ENCODE measurements at places on chromosomes 3 and 15.

GRCh38 chr3:57038466-57039164 lies 21.8 kb upstream of the SPATA12 start:
- no peak for DNase-seq

GRCh38 chr15:30062881-30063280 lies 19.9 kb upstream of the GOLGA8J start:
- no peak for DNase-seq

- DNase-seq = no peak
Measured at GRCh38 chr3:9779075-9779593, 9.4 kb upstream of the CAMK1 start.

- no peak for DNase-seq
Measured at GRCh38 chr3:179348325-179349013, 960 bp downstream of the MFN1 start.

DNA sequence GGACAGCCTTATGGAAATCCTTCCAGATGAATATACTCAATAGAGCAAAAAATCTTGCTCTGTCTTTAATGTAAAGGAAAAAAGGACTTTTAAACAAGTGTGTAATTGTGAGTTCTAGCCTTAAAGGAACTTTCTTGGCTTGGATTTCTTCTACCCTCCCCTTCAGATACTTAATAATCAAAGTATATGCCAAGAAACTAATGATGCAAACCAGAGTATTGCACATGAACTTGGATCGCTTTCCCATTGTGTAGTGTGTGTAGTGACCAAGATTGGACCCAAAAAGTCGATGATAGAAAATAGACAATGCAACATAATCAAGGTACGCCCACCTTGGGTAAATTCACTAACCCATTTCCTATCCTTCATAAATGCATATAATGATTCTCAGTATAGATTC lies 123.8 kb downstream of the TIGIT start:
- no peak for DNase-seq

GRCh38 chr15:51155016-51155580 lies 60.4 kb upstream of the TNFAIP8L3 start:
- DNase-seq = no peak

GRCh38 chr15:41979493-41980266 lies 7.3 kb upstream of the EHD4 start:
- DNase-seq = no peak

DNA sequence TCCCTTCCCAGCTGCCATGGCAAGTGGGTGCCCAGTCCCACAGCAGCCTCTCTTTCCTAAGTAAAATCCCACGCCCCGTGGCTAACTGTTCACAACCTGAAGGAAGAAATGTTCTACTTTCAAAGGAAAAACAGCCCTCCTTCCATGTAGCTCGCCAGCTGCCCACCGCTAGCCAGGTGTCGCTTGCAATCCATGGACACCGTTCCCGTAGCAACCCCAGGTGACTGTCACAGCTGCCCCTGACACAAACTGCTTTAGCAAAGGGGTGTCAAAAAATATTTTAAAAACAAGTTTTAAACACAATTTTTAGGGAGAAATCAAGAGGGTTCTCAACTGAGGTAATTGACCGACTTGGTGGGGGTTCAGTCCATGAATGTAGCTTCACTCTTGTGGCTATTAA lies 21.0 kb upstream of the CGNL1 start:
- DNase-seq = no peak

DNA sequence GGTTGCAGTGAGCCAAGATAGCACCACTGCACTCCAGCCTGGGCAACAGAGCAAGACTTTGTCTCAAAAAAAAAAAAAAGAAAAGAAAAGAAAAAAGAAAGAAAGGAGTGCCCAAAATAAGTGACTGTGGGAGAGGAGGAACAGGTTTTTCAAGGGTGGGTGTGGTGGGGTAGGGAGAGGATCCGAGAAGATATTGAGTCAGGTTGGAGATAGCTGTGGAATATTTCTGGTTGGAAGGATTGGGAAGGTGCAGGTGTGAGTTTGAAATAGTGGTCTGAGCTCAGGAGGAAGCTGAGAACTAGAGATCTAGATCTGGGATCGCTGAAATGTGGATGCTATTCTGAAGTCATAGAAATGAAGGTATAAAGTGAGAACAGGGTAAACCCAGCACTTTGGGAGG lies 7.8 kb downstream of the SCAMP2 start:
- DNase-seq = no peak

DNA sequence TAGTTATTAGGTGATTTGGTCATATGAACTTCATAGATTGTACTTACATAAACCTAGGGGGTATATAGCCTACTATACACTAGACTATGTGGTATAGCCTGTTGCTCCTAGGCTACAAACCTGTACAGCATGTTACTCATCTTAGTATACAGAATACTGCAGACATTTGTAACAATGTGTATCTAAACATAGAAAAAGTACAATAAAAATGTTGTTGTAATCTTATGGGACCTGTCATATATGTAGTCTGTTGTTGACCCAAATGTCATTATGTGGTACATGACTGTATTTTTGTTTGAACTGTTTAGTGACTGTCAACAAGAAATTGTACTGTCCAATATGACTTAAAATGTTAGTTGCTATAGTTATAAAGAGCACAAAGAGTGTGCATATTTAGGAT lies 69.8 kb downstream of the TCF12 start:
- DNase-seq = no peak

GRCh38 chr15:25724899-25725298 lies 138.2 kb downstream of the ATP10A start:
- DNase-seq = no peak

DNA sequence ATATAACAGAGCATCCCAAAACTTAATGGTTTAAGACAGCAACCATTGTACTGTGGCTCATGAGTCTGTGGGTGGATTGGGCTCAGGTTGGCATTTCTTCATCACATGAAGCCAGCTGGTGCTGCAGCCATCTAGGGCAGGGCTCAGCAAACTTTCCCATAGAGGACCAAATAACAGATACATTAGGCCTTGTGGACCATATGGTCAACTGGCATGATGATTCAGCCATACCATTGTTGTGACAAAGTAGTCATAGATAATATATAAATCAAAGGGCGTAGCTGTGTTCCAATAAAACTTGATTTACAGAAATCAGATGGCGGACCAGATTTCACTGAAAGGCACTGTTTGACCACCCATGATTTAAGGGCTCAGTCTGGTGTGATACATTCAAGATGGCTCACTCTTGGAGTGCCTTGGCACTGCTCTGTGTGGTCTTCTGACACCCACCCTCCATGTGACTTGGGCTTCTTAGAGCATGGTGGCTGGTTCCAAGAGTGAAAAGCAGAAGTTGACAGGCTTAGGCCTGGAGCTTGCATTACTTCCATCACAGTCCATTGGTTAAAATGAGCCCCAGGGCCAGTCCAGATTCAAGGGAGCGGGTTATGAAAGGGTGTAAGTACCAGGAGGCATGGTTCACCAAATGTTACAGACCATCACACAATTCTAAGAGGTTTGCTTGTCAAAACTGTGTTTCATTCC lies 40.8 kb upstream of the BHLHE40 start:
- no peak for DNase-seq

DNA sequence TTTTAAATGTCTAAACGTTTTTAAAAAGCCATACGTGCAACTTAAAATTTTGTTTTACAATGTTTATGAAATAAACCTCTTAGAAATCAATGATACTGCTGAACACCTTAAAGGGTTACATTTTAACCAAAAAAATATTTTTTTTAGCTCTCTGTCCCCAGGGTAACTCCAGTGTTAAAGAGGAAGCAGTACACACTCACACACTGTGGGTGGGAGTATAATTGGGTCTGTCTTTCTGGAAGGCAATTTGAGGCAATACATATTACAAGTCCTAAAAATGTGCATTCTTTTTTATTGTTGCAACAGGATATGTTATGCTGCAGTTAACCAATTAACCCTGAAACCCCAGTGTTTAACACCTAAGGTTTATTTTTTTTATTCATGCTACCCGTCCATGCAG lies 34.1 kb downstream of the WHAMM start:
- DNase-seq = no peak

DNA sequence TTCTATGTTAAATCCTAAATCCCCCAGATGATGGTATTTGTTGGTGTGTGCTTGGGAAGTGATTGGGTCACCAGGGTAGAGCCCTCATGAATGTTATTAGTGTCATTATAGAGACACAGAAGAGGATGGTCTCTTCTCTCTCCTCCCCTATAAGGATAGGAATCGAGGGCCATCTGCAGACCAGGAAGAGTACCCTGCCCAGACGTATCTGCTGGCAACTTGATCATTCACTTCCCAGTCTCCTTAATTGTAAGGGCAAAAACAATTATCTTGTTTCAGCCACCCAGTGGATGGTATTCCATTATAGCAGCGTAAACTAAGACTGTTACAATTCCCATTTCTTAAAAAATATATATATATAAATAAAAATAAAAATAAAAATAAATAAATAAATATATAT lies 892.2 kb downstream of the SI start:
- DNase-seq = no peak

- DNase-seq = no peak
Measured at GRCh38 chr3:30331519-30331918, 274.9 kb upstream of the TGFBR2 start.

- DNase-seq = no peak
Measured at GRCh38 chr15:51202783-51203182, 108.1 kb upstream of the TNFAIP8L3 start.

DNA sequence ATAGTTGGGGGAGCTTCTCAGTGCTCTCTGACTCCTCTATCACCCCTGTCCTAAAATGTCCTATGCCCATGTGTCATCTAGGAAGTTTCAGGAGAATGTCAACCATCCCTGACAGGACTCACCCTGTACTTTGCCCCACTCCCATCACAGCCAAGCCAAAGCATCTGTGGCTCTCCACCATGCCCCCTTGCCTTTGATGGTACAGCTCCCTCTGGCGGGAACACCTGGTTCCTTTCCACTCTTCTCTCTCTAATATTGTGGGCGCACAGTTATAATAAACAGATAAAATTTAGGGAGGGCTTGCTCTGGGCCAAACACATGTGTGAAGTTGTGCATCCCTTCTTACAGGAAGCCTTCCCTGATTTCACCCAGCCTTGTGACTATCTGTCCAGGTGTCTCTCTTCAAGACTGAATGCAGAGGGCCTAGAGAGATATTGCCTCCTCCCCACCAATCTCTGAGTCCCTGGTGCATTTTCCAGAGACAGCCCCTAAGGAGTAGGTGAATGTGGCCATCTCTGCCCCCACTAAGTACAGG lies 62.8 kb downstream of the ISG20 start:
- DNase-seq = no peak

- no peak for DNase-seq
Measured at GRCh38 chr15:76310475-76311099, 682 bp downstream of the ETFA start.

- DNase-seq = peak; percentile 51
Measured at GRCh38 chr3:126996905-126997304, 14.0 kb downstream of the PLXNA1 start.

GRCh38 chr15:63034578-63034977 lies 8.0 kb upstream of the TPM1 start:
- DNase-seq = no peak

DNA sequence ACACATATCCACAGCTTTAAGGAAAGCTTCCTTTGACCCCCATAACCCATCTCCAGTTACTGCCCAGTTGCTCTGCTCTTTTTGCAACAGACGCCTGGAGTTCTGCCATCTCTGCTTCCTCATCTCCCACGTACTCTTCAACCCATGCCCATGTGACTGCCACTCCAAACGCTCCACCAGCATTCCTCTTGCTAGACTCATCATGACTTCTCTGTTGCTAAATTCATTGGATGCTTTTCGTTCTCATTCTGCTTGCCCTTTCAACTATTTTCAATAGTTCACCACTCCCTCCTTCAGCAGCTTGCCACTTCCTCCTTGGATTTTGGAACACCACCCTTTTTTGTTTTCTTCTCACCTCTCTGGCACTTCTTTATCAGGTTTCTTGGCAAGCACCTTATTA lies 2.7 kb upstream of the KNSTRN start:
- DNase-seq = peak; percentile 95

DNA sequence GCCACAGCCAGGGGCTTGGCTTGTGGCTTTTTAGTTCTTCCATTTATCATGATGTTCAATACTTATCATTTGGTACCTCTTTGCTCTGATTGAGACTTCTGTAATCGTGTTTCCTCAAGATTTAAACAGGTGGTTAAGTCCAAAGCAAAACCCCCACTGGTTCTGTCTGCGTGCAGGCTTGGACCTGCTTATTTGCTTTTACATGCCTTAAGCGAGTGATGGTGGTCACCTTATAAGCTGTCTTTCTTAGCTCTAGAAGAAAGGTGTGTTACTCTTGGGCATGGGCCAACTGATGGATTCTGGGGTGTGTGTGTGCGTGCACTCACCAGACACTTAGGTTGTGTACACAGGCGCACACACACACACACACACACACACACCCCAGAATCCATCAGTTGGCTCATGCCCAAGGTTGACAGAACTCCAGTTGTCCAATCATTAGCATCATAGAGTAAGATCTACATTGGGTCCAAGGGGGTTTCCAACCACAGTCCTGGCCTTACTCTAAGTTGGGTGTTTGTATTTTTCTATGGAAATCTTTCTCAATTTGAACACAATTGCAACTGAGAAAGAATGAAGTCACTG lies 1.2 kb downstream of the MYZAP start:
- no peak for DNase-seq

GRCh38 chr3:117145677-117146076 lies 436.1 kb downstream of the TUSC7 start:
- no peak for DNase-seq

GRCh38 chr15:74294010-74294409 lies 57.9 kb downstream of the CCDC33 start:
- DNase-seq = no peak

- DNase-seq = no peak
Measured at GRCh38 chr3:127645371-127646015, 16.5 kb downstream of the PODXL2 start.

DNA sequence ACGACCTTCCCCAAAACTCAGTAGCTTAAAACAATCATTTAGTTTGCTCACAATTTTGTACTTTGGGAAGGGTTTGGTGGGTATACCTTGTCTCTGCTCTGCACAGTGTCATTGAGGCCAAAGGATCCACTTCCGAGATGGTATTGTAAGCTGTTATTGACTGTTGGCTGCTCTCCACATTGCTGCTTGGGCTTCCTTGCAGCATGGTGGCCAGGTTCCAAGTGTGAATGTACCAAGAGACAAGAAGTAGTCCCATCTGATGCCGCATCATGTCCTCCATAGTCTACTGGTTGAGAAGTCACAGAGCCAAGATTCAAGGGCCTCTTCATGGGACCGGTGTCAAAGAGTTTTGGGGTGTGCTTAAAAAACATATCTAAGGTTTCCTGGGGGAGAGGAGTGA lies 268.5 kb downstream of the PLCL2 start:
- DNase-seq = no peak

DNA sequence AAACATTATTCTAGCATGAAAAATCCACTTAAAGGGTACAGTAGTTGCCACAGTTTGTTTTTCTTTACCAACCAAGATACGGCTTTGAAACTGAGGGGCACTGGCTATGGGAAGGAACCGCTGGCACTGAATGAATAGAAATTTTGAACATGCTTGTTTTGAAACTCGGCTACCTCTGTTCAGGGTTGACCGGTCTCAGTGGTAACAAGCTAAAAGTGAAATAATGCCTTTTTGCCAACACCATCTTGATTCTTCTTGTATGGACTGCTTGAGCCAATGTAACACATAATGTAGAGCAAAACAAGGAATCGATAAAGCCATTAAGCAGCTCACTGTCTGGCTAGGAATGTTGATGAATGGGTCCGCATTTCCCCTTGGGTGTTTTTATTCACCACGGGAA lies 36.5 kb downstream of the PTPRG start:
- no peak for DNase-seq

GRCh38 chr3:25041871-25042584 lies 386.0 kb upstream of the RARB start:
- DNase-seq = no peak

Measured in GM04503 (cell line).